Stimulated activated CD4-positive, alpha-beta T cell treated with anti-CD3 and anti-CD28 coated beads, Interleukin-15, amount 100 ng/mL, for 1 hour (primary cell): ENCODE measurements at places on chromosomes 12 and 14.

- no peak for DNase-seq
Observed at GRCh38 chr12:92464911-92465310, 237.9 kb upstream of the PLEKHG7 start.

DNA sequence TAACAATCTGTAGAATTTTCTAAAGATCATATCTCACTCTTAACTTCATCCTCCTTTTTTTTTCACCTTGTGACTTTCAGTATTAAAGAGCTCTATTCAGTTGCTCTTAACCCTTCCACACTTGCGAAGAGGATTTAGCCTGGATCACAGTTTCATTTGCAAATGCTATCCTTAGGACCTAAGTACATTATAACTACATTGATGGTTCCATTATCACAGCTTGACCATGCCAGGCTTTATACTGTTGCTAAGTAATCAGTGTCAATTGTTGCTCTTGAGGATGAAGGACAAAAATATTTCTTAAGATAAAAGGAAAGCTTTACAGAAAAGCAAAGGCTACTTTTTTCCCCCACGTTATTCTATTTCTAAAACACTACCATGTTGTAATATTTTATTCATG lies 122.2 kb downstream of the PDZRN4 start:
- DNase-seq, result no peak

DNA sequence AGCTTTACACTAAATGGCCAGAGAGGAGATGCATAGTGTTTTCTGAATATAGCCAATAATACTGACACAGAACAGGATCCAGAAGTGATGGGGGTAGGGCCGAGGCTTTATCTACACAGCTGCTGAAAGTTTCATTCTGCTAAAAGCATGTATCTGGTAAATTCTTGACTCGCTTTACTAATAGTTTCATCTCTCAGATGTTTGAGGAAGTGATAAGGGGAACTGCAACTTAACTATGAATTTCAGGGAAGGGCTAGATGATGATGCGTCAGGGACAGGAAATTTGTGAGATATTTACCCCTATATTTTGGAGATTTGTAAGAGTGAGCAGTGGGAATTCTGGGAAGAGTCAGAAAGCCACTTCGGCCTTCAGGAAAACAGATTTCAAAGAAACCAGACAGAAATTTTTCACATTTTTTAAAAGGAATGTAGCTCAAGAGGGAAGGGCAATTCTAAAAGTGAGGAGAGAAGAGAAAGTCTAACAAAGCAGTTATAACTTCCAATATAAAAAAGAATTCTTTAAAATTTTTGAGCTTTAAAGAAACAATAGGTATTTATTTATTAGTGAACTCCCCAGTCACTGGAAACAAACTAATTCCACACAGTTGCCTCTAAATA lies 243.1 kb downstream of the BCAT1 start:
- DNase-seq, result no peak

GRCh38 chr14:35365130-35366055 lies 39.2 kb downstream of the NFKBIA start:
- DNase-seq, result no peak

DNA sequence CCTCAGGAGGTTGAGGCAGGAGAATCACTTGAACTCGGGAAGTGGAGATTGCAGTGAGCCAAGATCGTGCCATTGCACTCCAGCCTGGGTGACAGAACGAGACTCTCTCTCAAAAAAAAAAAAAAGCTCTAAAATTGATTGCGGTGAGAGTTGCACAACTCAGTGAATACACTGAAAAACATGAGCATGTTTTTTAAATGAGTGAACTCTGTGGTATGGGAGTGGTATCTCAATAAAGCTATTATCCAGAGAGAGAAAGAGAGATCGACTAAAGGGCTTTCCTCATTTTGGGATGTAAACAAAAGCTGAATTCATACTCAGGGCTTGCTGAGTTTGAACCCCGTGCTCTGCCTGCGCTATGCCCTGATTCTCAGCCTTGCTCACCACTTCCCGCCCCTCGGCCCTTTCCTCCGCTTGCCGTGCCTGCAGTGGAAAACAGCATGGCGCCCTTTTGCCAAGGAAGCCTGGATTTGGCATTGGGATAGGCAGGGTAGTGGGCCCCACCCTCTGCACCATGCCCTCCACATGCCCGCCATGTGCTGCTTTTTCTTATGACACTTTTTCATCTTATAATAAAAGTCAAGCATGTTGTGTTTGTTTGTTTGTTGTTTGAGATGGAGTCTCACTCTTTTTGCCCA lies 102.5 kb downstream of the LGMN start:
- no peak for DNase-seq

DNA sequence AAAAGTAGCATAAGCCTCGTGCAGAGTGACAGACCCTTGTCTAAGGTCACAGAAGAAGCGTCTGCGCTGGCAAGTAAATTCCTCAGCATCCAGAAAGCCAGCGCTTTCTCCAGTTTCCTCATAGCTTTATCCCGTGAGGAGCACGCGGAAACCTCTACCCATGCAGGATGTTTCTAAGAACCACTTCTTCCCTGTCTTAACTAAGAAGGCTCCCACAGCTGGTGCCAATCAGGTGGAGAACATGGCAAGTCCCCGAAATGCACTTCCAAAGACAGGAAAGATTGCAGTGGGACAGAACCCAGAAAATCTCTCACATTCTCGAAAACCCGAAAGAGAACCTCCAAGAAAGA lies 968 bp upstream of the ARID4A start:
- DNase-seq, result no peak

- DNase-seq, result no peak
Observed at GRCh38 chr12:24950231-24950834, 1.4 kb upstream of the BCAT1 start.

DNA sequence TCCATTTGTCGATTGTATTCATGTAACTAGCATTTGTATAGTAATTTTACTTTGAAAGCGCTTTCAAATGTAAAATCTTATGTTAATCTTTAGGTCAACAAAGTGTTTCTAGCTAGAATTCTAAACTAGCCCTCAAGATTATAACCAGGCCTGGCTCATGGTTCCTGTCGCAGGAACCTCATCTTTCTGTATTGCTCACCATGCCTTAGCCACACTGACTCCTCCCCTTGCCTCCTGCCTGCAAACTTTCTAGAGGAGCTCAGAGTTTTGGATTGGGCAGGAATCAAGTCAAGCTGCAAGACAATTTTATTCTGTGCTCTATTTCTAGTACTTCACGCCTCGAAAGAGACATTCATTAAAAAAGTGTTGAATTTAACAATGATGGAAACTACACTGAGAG lies 99.8 kb downstream of the TGFB3 start:
- DNase-seq, result no peak

DNA sequence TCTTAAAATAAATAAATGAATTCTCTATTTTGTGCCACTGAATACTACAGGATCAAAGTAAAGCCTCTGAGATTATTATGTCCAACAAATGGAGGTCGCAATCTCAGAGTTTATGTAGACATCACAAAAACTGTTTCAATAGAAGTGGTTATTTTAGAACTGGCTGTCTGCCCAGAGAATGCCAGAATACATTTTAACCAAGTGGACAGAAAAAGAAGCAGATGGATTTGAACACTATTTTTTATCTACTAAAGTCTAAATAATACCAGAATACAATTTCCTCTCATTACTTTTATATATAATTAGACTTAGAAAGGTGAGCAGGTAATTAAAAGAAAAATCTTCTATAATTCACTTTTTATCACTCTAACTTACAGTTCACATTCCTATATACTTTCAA lies 118.3 kb downstream of the MED13L start:
- no peak for DNase-seq

DNA sequence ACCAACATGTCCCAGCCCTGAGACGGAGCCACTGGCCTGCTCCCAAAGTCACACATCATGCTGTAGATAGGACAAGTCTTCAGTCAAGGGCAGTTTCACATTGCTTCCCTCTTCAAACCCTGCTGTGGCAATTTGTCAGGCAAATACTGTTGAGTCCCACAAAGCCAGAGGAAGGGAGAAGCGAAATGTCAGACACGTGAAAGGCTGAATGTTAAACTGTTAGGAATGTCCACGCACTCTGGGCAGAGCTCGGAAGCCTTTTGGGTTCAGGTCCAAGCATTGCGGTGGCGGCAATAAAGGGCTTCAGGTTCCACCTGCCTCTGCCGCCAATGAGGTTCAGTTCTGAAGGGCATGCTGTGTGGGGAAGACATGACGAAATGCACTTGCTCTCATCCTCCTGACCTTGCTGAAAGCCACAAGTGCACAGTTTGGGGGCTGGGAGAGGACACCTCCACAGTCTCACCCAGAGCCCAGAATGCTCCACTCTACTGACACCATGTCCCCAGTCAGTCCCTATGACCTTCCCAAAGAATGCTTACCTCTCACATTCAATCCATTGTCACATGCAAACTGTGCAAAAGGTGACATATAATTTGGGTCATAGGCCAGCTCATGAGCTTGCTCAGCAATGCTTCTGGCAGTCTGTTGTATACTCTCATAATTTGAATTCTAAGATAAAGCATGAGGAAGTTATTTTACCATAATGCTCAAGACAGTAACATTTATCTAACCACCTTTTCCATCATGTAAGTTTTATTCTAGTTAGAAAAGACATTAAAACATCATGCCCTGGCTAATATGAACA lies 35.7 kb downstream of the RAD9B start:
- no peak for DNase-seq

DNA sequence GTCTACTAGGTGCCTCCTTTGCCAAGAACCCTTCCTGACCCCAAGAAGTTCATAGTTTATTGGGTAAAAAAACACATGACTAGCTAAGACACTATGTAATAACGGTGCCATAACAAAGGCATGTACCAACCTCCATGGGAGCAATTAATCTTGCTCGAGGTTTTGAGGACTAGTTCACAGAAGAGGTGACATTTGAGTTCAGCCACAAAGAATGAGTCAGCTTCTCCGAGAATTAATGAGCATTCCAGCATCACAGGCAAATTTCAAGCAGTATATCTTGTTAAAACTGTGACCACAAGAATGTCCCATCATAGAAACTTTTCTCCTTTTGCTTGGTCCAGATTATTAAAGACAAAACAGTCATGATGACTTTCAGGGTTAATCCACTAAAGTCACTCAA lies 113.0 kb upstream of the RAP1B start:
- no peak for DNase-seq

DNA sequence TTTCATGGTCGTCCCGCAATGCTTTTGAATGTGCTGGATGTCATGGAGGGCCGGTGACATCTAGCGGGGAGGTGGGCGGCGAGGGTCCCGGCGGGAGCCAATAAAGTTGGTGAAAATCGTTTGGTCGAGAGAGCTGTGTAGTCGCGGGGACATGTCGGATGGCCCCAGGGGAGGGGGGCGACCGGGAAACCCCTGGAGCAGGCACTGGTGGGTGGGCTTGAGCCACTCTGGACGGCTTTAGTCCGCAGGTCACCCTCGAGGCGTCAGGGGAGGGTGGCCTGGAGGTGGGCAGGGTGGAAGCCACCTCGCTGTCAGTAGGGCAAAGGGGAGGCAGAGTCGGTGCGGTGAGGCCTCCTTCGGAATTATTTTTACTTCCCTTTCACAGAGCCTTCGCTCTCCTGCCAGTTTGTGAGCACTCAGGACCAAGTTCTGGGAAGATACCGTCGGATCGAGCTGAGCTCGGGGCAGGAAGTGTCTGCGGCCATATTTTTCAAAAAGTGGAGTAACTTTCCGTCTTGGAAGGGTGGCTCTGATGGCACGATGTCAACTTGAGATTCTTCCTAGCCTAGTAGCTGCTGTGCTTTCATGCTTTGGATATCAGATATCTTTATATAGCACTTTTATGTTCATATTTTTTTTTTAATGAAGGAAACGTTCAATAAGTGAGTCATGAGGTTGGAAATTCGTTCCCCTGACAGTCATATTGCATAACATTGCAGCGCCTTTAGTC lies 28.2 kb downstream of the WBP11 start:
- no peak for DNase-seq

DNA sequence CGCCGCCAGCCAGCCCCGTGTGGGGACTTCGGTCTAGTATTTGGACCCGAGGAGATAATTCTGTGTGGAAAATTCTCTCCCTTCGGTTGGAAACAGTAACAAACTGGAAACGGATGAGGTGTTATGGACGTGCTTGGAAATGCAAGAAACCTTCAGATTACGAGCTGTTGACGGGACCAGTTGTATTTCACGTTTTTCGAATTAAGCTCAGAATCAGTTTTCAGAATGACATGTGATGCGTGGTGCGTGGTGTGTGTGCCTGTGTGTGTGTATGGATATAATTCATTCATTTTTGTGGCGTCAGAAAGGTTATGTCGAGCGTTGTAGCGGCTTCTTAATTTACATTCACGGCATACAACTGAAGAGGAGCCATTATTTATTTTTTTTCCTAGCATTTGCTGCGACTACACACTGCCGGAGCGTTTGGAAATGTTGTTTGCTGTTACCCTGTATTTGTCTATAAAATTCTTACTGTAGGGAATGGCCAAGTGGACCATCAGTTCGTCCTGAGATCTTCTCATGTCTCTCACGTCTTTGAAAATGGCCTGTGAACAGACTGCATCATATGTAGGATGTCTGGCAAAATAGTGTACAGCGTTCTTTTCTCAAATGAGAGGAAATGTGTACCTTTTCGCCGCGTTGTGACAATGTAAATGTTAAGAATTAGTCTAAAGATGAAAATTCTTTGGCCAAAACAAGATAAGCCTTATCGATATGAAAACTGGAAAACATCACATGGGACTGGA lies 1.3 kb downstream of the TRAF3 start:
- no peak for DNase-seq

DNA sequence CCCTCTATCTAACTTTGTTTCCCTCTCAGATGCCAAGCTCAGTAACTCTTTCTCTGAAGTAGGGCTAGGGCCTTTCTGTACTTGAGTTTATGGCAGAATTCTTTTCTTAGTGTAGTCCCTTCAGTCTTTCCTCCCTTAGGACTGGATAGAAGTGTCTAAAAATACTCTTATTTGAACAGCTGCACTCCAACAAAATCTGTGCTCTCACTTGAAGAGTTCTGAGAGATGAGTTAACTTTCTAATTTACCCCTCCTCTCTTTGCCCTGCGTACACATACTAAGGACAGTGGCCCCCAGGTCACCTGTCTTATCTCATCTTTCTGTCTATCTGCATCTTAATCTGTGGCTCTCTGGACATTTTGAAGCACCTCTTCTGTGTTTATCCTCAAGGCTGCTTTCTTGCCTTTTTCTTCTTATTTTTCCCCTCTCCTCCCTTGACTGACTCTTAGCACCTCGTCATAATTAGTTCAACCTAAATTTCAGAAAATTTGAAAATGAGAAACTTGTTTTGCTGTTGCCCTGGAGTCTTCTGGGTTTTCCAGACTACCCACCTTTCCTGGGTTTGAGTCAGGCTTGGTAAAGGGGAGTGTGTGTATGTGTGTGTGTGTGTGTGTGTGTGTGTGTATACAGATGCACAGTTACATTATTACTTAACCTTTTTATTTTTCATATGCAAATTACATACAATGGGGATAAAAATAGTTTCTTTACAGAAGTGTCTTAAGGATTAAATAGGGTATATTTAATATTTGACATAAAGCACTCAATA lies 23.9 kb downstream of the NCKAP1L start:
- no peak for DNase-seq

- no peak for DNase-seq
Observed at GRCh38 chr12:54977857-54978256, 6.7 kb downstream of the TESPA1 start.

- no peak for DNase-seq
Observed at GRCh38 chr14:99065551-99065950, 206.4 kb downstream of the BCL11B start.

DNA sequence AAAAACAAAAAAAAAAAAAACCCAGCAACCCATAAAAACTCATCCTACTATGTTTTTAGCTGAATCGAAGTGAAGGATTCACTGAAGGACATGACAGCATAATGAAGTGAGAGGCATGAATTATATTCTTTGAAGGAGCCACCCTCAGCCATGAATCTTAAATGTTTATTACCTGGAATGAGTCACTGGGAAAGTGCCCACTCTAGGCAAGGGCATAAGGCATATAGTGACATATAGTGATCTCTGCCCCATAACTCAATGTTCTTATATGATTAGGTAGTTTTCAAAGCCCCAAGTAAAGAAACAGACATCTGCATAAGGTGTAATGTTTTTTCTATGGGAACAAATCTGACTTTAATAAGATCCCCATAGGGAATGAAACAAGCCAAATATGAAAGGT lies 79.9 kb downstream of the MDGA2 start:
- no peak for DNase-seq
